ENCODE measurements at places on chromosomes 4 and X.

GRCh38 chr4:138405466-138405891, 163.3 kb upstream of the SLC7A11 start:
- no peak for DNase-seq

DNA sequence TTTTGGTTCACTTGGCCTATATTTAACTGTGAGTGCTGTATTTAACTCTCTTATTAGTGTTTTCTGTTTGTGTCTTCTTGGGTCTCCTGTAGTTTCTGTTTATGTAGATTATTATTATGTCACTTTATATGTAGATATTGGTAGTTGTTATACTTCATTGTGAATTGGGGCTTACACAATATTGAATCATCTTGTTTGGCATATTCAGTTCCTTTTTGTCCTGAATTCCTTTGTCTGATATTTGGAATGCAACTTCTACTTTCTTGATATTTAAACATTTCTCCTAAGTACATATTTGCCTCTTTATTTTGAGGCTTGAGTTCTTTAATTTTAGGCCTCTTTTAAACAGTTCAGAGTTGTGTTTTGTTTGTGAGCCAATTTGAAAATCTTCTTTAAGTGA, 544.8 kb upstream of the ADGRL3 start:
- DNase-seq: no peak

- DNase-seq: no peak
These were observed 20.8 kb downstream of the SH3RF1 start for GRCh38 chr4:169249999-169250398.

DNA sequence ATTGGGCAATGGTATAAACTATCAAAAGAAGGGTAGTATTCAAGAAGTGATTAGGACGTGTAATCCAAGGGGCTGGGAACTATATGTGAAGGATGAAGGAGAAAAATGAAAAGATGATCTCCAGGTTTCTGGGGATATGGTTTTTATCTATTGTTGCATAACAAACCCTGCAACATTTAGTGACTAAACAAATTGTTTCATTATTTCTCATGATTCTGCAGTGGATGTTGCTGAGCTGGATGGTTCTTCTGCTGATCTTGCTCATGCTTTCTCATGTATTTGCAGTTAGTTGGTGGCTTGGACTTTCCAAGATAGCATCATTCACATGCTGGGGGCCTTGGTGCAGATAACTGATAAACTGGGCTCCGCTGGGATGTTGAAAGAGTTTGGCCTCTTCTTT, 29.1 kb downstream of the PHOX2B start:
- no peak for DNase-seq

- no peak for DNase-seq
These were observed 54.2 kb upstream of the MGST2 start for GRCh38 chr4:139611391-139611790.

DNA sequence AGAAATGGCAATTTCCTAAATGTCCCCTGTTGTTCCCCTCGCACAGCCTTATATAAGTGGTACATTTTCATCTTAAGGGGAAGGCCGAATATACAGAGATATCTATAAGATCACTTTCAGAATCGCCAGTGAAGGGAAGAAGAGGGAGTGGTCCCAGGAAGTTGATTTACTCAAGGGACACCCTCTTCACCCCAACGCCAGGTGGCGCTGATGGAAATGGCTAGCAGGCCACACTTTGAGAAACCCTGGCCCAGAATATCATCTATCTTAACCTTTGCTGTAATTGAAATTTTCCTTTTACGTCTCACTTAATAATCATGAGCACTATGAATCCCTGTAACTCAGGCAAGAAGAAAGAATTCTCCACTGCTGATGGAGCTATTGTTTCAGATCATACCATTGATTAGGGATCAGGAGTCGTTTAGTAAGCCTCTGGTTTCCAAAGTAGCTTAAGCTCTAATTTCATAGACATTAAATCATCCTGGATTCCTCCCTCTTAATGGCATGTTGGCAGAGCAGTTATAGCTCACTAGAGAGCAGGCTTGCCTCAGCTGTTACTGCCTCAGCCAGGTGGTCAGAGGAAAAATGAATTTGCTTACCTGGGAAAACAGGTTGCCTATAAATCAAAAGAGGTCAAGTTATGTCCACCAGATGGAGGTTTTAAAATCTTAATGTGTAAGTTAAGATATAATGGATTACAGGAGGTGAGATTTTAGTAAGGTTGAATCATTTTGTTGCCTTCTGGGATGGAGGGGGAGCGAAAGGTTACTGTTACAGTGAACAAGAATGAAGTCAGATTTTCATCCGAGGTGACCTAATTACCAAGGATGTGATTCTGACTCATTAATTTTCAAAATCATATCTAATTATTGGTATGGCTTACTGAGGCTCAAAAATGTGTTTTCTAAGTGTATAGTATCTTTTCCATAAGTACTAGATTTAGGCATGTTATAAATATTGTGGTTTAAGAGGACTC, 941.2 kb upstream of the TENM3 start:
- peak; percentile 66 for DNase-seq

- DNase-seq: no peak
These were observed 139.0 kb downstream of the ATP10D start for GRCh38 chr4:47624031-47624441.

GRCh38 chr4:2251795-2252529, 9.9 kb downstream of the MXD4 start:
- peak; percentile 10 for DNase-seq

GRCh38 chr4:111064342-111064993, 441.6 kb upstream of the PITX2 start:
- DNase-seq: no peak

- DNase-seq: no peak
These were observed 135.2 kb upstream of the AFF2 start for GRCh38 chrX:148365233-148365632.

DNA sequence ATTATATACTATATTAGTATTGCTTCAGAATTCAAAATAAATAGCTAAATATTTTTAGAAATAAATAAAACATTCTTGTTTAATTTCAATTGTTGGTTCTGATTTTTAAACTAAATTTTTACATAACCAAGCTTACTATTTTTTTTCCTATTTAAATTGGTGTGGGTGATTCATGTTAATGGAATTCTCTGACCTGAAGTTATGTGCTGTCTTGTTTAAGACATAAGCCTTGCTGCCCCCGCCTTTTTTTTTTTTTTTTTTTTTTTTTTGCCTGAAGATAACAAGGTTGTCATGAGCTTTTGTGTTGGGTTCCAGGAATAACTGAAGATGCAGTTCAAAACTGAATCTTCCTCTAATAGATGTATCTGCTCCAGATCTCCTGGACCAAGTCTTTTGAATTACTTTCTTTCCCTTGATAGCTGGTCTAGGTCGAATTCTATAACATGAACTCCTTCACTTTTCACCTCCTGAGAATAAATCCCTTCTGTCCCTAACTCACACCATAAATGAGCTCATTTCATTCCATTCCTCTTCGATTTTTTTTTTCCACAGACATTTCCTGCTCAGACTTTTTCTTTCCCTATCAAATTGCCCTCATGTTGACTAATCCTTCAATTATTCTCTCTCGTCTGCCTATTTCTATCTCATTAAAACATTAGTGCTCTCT, 261.5 kb upstream of the FTHL17 start:
- DNase-seq: no peak

- DNase-seq: peak; percentile 46
These were observed 989 bp downstream of the N4BP2 start for GRCh38 chr4:40057586-40058091.

- no peak for DNase-seq
These were observed 18.0 kb downstream of the ETDC start for GRCh38 chrX:135327299-135327698.

- DNase-seq: no peak
These were observed 121.3 kb upstream of the AMOT start for GRCh38 chrX:112961981-112962380.

- no peak for DNase-seq
These were observed 99.8 kb downstream of the LARP7 start for GRCh38 chr4:112736718-112737135.

DNA sequence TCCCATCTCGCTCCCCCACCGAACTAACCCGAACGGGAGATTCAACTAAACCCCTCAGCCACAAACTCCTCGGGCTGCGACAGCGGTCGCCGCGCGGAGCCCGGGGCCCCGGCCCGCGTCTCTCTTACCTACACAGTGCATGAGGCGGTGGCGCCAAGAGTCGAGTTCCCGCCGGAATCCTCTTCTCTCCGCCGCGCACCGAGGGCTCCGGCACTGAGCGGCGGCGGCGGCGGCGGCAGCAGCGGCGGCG, 160 bp downstream of the LCORL start:
- DNase-seq: no peak

GRCh38 chrX:18353931-18354368, 538 bp downstream of the SCML2 start:
- DNase-seq: peak; percentile 38

- DNase-seq: no peak
These were observed 6.4 kb downstream of the RBM3 start for GRCh38 chrX:48580662-48581061.

DNA sequence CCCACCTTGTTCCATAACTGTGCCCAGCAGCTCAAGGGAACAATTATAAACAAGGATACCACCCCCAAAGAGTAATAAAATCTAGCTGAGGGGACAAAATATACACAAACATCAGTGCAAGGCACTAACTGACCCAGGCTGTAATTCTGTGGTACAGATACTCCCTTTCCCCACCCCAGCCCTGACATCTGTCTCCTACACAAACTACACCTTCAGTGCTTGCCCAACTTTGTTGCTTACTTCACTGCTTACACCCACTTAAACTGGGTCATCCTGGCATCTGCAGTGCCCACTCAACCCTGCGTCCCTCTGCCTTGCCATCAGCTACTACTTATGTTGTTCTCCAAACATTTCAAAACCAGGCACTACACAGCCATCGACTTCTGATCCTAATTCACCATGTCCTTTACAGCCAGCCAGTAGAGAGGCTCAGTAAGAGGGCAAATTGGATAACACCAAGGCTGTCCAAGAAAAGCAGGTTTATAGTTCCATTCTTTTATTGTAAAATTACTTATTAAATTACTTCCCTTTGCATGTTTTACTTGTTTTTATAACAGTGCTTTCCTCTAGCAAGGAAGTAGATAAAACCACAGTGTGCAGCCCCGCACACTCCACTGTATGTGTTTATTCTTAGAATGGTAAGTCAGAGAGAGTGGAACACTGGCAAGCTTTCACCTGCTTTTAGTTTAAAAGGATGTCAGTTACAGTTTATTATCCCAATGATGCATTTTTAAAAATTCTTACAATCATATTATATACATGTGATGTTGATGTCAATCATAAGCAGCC, 149.6 kb downstream of the INPP4B start:
- DNase-seq: no peak

- DNase-seq: no peak
These were observed 13.8 kb downstream of the GEMIN8 start for GRCh38 chrX:14015941-14016340.

GRCh38 chrX:3046253-3047240, 5.3 kb downstream of the ARSF start:
- DNase-seq: no peak

DNA sequence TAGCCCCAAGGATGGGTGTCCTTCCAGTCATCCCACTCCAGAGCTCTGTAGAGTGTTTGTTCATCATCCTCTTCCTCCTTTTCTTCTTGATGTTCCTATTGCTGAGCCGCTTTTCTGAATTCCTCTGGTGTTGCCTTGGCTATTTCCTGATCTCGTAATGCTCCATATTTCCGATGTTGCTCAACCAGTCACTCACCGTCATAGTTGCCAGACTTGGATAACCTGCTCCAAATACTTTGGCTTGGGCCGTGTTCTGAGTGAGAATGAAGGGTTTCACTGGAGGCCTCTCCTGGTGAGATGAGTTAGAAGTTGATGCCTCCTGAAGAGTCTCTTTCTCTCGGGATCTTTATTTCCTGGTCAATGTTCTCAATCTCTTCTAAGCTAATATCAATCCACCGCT, 27.8 kb upstream of the HNRNPD start:
- DNase-seq: no peak

GRCh38 chr4:57040510-57040909, 61.8 kb downstream of the POLR2B start:
- DNase-seq: no peak

- DNase-seq: no peak
These were observed 34.7 kb downstream of the ZNF41 start for GRCh38 chrX:47448165-47448806.

GRCh38 chrX:640641-641040, 10.1 kb downstream of the SHOX start:
- DNase-seq: no peak

DNA sequence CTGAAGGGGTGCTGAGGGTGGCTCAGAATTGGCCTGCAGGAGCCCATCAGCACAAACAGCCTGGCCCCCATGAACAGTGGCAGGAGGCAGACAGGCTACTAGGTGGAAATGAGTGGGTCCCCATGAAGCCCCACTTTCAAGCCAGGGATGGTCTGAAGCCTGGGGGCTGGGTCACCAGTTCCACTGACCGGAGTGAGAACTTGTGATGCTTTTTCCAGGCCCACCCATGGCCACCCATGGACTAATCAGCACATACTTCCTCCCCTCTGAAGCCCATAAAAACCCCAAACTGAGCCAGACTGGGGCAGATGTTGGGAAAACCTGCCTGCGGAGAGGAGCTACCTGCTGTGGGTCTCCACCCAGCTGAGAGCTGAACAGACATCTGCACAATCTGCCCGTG, 284.1 kb downstream of the EVC2 start:
- DNase-seq: no peak

- DNase-seq: no peak
These were observed 279.0 kb downstream of the ARAP2 start for GRCh38 chr4:35965300-35965699.

DNA sequence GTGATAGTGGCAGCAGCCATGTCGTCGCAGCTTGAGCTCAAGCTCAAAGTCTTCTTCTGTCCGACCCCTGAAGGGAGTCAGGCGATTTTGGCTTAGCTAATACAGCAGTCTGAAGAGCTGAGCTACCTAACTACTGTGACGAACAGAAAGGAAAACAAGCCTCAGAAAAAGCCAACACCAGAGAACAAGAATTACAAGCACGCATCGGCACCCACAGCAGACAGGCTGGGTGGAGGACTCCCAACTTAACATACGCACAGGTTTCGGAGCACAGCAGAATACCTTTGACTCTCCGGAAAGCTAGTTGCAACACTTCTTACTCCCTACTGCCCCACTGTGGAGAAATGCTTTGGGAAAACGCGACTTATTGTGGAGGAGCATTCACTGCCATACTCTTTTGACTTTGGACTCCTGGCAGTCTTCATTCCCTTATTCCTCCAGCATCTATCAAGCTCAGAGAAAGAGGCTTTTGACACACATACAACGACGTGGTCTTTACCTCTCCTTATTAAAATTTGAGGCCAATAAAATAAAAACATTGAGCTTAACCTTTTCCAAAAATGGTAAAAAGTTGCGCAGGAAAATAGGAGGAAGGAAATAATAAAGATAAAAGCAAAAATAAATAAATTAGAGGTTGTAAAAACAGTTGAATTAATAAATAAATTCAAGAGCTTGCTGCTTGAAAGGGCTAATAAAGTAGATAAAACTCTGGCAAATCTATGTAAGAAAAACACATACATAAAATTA, 41.3 kb upstream of the GPC3 start:
- peak; percentile 31 for DNase-seq

GRCh38 chr4:85779165-85779564, 304.2 kb downstream of the ARHGAP24 start:
- no peak for DNase-seq

DNA sequence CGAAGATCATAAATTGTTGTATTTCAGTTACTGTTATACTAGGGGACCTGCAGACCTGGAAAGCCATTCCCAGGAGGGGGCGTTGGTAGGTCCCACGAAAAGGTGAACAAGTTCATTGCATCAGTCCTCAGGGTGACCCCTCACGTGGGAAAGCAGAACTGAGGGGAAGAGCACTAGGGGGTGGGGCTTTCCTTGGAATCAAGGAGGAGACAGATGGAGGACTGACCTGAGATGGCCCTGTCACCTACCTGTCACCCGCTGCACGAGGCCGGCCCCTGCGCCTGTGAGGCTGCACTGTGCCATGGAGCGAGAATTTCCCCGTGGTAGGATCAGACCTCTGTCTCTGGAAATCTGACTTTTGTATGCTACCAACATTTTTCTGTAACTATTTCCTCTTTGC, 41.8 kb upstream of the CLDN24 start:
- DNase-seq: no peak

Measured in glutamatergic neuron (in vitro differentiated cells).